ENCODE measurements at places on chromosomes 16 and 17.

GRCh38 chr17:13851889-13852288 is 217.4 kb upstream of the COX10 start:
- DNase-seq: no peak

DNA sequence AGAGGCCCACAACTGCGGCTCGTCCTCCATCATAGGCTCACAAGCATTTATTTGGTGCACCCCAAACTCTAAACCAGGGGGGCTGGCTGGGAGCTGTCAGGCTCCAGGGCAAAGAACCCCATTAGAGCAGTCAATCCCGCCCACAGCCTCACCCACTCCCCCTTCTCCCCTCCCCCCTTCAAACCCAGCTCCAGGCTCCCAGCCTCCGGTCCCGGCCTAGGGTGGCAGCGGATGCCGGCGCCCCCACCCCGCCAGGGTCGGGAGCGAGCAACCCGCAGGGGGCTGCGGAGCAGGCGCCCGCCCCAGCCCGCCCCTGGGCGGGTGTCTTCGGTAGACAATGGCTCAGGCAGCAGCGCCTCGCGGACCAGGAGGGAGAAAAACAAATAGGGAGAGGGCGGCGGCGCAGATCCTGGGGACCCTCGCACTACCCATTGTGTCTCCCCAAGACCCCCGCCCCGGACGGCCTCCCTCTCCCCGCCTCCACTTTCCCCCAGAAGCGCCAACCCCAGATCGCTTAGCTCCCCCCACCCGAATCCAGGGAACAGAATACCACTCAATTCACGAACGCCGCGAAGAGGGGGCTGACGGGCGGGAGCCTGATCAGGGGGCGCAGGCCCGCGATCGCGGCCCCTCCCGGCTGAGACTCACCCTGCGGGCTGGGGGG is 572 bp downstream of the FAM171A2 start:
- peak; percentile 9 for DNase-seq

DNA sequence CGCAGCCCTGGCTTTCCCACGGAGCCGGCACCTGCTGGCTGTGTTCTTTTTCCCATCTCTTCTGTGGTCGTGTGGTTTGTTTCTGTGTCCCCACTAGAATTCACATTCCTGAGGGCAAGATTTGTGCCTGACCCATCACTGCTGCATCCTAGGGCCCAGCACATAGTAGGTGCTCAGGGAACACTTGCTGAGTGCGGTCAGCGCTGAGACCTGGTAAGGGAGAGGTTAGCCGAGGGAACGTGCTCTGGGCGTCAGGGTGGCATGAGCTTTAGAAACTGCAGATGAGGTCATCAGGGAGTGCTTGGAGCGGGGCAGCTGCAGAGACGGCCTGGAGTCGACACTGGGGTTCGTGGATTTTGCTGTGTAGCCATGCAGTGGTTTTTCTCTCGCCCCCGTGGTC is 5.9 kb downstream of the DEF8 start:
- no peak for DNase-seq

- DNase-seq: no peak
Observed at GRCh38 chr17:68288804-68289203, 2.1 kb downstream of the SLC16A6 start.

- DNase-seq: no peak
Observed at GRCh38 chr16:4976079-4976478, 17.9 kb downstream of the SEC14L5 start.

DNA sequence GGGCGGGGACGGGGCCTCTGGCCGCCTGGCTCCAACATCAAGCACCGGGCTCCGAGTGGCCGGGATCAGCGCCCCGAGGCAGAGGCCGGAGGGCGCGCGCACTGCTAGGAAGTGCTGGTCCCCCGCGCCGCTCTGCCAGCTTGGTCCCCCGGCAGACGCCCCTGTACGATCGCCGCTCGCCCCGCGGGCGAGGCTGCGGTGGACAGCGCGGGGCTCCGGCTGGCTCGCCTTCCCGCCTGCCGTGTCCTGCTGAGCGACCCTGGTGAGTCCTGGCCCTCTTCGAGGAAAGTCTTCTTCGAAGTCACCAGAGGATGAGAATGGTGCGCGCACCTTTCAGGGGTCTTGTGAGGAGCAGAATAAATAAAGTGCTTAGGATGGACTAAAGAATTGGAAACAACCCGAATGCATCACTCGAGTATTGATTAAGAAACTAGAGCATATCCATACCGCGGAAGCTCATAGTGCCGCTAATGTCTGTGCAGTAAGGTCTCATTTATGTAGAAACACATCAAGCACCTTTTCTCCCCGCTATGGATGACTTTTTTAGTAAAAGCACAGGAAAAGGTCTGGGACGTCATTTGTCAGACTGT is 392 bp downstream of the ZNF213 start:
- DNase-seq: no peak

DNA sequence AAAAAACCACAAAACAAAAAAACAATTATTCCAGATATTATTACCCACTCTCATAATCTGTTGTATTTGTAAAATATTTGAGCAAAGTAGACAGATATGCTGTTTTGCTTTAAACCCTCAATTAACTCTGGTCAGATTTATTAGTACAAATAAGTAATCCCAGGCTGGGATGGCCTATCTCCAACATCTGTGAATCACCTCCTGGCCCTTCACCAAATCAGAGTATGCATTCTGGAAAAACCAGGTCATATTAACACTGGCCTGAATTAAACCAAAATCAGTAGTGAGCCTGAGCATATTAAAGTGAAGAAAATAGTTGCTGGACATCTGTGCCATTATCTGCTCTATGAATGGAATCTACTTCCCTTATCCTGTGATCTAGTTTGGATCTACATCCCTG is 41.0 kb downstream of the STAT3 start:
- no peak for DNase-seq

- no peak for DNase-seq
Observed at GRCh38 chr17:29664743-29665480, 42.2 kb upstream of the CORO6 start.

GRCh38 chr16:11949527-11949926 is 7.7 kb upstream of the NPIPB2 start:
- DNase-seq: peak; percentile 8

Data from nucleus accumbens (tissue), 56 donors.